ENCODE measurements at places on chromosomes 12 and 14.

GRCh38 chr14:30333934-30334333 is 225.0 kb upstream of the G2E3 start:
- DNase-seq: no peak

DNA sequence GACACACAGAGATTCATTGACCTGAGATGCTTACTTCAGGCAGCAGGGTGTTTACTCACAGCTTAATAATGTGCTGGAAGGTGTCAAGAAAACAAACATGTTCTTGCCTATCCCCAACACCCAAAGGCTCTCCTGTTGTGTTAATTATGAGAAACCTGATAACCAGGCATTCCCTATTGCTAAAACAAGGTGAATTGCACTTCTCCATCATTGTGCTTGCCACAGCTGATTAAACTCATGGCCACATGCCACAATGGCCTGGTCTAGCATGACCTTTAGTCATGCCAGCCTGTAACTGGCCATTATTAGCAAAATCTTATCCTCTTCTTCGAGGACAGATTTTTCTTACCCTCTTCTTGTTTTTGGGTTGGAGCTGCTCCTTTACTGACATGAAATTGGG is 21.4 kb downstream of the SMOC1 start:
- DNase-seq: no peak

- no peak for DNase-seq
Measured at GRCh38 chr14:67653651-67654280, 20.7 kb downstream of the VTI1B start.

- DNase-seq: no peak
Measured at GRCh38 chr14:97270308-97270707, 473.1 kb downstream of the VRK1 start.

- no peak for DNase-seq
Measured at GRCh38 chr14:104228221-104228620, 89.8 kb downstream of the KIF26A start.
